ENCODE measurements at places on chromosomes 3 and 15. TPM values are rescaled to one million over a fixed set of nuclear protein-coding genes. Genes with fewer than 3 reads are reported as not detected.

DNA sequence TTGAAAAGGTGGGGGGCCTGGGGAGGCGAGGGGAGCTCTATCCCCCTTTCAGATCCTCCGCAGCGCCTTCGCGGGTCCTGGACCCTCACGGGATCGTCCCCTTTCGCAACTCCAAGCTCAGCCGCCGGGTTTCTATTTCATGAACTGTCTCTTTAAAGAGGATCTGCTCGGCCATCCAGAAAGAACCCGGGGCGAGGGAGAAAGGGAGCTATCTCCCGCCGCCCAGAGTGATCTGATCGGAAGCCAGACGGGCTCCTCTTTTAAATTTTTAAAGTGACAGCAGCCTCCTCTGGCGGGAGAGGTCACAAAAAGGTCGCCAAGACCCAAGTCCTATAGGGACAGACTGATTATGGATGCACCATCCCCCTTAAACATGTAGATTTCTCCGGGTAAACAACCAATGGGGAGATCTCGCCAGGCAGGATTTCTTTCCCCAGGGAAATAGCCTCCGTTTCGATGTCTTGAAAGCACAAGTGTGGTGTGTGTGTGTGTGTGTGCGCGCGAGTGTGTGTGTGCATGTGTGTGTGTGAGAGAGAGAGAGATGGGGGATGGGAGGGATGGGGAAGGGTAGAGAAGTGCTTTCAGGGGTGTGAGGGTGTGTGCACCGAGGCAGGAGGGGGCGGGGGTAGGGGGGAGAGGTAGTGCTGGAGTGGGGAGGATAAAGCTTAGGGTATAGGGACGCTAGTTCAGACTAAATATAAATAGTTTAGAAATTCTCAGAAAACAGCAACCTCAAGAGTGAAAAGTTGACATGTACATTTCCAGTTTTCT, 516.1 kb downstream of the MECOM start:
- peak; percentile 59 for DNase-seq

- DNase-seq = no peak
Observed at GRCh38 chr3:175411946-175412345, 552.8 kb downstream of the NAALADL2 start.

- DNase-seq = no peak
Observed at GRCh38 chr3:44920081-44920480, 45.7 kb downstream of the TGM4 start.

- no peak for DNase-seq
Observed at GRCh38 chr3:13484851-13485590, 4.9 kb downstream of the HDAC11 start.

DNA sequence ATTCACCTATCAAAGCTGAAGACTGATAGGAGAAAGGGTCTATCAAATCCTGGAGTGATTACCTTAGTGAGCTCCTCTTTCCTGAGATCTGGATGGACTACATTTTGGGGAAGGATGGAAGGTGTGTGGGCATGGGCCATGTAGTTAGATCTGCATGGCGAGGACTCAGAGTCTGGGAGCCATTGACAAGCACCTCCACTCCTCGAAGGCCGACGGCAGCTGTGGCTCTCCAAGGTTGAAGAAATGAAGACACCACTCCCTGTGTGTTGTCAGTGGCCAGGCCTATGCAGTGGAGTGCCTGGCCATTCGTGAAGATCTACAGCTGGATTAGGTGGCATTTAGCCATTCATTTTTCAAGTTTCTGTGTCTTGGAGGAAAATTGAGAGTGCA, 509.2 kb downstream of the GABRG3 start:
- DNase-seq = no peak

GRCh38 chr3:170331143-170331542, 26.4 kb upstream of the SKIL start:
- no peak for DNase-seq

DNA sequence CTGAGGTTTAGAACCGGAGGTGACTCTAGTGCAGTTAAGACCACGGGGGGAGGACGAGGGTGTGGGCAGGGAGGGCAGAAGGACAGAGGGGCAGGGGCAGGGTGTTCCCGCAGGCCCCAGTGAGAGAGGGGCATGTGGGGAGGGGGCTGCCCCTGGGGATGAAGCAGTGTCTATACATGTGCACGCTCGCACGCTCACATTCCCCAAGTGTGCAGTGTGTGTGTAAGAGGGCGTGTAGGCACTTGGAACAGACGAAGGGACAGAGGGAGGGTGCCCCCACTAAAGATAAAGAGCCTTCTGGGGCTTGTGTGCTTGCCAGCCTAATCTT, 69.5 kb upstream of the MEF2A start:
- DNase-seq = no peak

GRCh38 chr15:90873998-90874605, 5.7 kb downstream of the FURIN start:
- DNase-seq = no peak

DNA sequence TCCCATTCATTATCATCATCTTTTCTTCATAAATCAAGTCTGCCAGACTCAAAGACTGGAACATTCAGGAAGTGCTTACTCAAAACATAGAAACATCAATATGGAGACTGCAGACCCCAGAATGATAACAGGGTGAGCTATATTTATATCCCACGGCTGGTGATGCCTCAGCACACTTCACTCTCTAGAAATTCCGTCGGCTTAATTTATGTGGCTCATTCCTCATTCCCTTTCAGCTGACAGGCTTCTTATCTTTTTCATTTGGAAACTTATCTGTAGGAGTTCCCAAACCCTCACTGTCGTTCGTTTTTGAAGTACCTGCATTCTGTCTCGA, 45.5 kb downstream of the RFTN1 start:
- DNase-seq = no peak

DNA sequence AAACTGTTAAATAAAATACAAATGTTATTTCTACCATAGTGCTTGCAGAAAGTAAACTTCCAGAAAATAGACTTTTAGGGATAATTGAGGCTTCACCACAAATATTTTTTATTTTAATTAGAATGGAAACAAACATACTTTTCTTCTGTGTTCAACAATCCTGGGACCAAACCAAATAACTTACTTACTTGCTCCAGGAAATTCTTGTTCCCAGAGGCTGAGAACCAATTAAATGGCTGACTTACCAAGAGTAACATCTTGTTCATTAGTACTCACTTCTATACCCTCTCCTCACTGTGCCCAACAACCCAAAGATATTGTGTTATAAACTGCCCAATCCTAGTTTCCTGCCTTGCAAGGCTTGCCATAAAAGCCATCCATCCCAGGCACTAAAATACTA, 172.2 kb upstream of the PFN2 start:
- no peak for DNase-seq

DNA sequence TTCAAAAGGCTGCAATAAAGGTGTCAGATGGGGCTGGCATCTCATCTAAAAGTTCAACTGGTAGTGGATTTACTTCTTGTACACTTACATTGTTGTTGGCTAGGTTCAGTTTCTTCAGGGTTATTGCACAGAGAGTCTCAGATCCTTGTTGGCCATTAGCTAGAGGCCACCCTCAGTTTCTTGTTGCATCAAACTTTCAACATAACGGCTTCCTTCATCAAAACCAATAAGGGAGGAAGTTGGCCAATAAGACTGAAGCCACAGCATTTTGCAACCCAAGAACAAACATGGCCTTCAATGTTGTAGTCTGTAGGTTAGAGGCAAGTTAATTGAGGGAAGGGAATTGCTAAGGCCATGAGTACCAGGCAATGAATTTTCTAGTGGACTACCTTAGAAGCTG, 218.0 kb downstream of the ZBBX start:
- DNase-seq = no peak

DNA sequence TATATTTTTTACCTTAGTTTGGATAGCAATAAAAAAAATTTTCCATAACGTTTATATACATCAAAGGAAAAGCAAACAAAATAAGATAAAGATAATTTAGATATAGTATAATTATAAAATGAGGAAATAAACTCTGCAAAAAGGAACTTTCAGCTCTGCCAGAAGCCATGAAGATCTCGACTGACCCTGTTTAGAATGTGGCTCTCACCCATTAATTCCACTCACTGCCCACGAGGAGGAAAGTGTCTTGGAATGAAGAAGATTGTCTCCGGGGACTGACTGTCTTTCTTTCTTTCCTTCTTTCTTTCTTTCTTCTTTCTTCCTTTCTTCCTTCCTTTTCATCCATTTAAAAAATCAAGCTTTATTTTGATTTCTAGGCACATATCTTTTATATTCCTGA, 20.1 kb upstream of the PRR20G start:
- DNase-seq = no peak

DNA sequence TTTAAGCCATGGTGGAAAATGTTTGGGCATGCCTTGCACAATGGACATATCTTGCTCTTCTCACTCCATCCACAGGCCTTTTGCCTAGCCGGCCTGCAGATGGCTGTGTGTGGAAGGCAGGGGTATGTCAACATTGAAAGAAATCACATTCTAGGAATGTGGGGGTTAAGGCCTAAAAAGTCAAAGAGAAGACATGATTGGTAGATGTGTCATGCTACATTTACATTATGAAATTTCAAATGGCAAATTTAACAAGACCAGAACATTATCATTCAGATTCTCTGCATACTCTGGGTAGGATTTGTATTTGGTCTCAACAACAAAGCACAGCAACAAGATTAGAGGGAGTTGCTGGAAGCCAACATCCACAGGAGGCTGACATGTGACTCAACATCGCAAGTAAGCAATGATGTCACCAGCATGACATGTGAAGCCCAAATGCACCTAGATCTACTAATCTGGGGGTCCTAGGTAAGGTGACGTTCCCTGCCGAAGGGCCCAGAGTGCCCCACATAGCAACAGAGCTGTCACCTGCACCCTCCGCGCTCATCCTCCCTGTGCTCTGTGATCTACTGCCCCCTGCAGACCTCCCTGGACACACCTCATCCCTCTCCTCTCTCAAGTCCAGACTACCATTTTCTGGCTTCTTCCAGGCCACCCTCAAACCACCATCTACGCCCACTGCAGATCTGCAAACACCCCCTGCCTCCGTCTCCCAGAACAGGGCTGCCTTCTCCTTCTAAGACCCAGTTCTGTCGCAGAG, 39.4 kb downstream of the CLDN18 start:
- no peak for DNase-seq

DNA sequence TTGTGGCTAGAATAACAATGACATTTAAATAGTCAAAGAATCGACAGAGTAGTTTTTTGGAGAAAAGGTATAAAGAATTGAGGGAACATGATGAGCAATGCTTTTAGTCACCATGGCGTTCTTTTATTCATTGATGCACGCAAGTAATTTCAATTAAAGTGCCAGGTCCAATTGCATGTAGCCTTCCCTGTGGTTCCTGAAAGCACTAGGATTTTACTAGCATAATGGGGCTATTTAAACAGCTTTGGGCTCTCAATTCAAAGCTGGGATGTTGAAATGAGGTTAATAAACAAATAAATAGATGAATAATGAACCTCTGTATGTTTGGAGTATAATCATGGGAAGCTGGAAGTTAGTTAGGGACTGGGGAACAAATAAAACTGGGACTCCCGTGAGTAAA, 121.2 kb upstream of the GAP43 start:
- DNase-seq = no peak

- DNase-seq = peak; percentile 69
Observed at GRCh38 chr15:84981711-84982300, at the start of gene PDE8A. Gene PDE8A, plus strand, starts transcription at chr15:84981856. Its CDS starts 307 bp downstream, at chr15:84982163.

GRCh38 chr3:197749315-197749600, 425 bp upstream of the FYTTD1 start:
- no peak for DNase-seq

GRCh38 chr15:74134387-74135027, 4.1 kb downstream of the ISLR2 start:
- DNase-seq = peak; percentile 89

DNA sequence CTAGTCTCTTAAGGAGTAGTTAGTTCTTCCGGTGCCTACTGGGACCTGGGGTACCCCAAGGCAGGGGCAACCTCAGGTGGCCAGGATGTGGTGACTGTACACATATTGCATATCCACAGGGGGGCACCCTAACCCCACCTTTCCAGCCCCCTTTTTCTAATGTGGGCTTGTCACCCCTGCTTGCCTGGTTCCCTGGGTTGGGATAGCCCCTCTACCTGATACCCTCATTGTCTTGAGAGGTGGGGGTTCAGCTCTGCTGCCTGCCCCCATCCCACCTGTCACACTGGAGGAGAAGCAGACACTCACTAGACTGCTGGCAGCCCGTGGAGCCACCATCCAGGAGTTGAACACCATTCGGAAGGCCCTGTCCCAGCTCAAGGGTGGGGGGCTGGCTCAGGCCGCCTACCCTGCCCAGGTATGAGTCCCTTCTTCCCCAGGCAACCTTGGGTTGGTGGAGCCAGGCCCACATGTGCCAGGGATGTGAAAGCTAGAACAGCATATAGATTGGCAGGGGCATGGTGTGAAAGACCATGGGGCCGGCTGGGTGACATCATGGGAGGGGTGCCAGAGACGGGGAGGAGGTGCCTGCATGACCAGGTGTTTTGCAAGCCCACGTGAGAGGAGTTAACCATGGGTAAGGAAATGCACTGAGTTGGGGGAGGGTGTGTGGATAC, 4.0 kb downstream of the GLYCTK start:
- no peak for DNase-seq

GRCh38 chr3:46634856-46635255, 22.5 kb downstream of the FAM240A start:
- peak; percentile 40 for DNase-seq

DNA sequence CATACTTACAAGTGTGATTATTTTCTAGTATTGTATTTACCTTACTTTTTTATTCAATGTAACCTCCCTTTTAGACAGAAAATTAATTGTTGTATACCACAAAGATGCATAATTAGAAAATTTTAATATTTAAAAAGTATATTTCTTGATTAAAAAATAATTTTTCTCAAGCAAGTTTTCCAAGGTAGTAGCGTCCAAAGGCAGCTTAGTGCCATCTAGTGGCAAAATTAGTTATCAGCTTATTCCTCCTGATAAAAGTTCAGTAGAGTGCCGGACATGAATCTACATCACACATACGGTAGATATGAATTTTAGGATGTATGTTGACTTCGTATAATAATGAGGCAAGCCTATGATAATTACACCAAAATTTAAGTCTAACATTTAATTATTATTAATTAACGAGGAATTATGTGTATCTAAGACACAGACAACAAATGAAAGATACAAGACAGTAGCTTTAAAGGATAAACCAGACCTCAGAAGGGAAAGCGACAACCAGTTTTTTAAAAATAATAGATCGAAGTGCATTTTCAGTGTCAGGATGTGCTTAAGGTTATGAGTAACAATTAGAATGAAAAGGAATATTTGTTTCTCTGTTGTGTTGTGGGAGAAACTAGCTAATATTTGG, 405.9 kb downstream of the ROBO1 start:
- DNase-seq = no peak

Gene GP9
- total RNA-seq = not detected

Gene GLT8D1
- 33.8 TPM for total RNA-seq

Gene CACNA2D3
- 1.8 TPM for total RNA-seq

Gene LNP1
- total RNA-seq = 8.7 TPM

Gene ACTC1
- 90.0 TPM for total RNA-seq

Gene IL17RE
- 4.4 TPM for total RNA-seq

Gene SNTN
- not detected for total RNA-seq

Gene OXTR
- 2.2 TPM for total RNA-seq

Gene DLL4
- 0.60 TPM for total RNA-seq

Gene CPEB1
- total RNA-seq = 4.0 TPM

Gene SGO1
- 36.4 TPM for total RNA-seq
